Activated CD4-positive, CD25-positive, alpha-beta regulatory T cell treated with anti-CD3 and anti-CD28 coated beads, Interleukin-2, amount 50 U/mL, for 16 hours (primary cell): ENCODE measurements at places on chromosomes 6 and 20.

- DNase-seq: no peak
These were observed 90.8 kb upstream of the TNFAIP3 start for GRCh38 chr6:137776256-137776655.

GRCh38 chr20:19549896-19550295, 208.2 kb upstream of the RIN2 start:
- DNase-seq: no peak

DNA sequence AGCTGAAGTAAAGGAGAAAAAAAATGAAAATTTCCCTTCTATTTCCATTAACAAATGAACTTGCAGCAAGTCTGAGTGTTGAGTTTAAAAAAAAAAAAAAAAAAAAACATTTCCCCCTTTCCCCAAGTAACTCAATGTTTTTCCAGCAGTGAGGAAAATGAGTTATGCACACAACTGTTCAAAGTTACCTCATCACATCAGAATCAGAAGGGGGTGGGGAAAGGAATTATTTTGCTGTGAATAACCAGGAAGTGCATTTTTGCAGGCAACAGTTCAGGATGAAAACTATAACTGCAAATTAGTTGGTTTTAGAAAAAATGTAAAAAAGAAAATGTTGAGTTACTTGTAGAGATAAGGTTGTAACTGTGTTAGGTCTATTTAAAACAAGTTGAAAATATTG, 568.9 kb upstream of the CITED2 start:
- no peak for DNase-seq

DNA sequence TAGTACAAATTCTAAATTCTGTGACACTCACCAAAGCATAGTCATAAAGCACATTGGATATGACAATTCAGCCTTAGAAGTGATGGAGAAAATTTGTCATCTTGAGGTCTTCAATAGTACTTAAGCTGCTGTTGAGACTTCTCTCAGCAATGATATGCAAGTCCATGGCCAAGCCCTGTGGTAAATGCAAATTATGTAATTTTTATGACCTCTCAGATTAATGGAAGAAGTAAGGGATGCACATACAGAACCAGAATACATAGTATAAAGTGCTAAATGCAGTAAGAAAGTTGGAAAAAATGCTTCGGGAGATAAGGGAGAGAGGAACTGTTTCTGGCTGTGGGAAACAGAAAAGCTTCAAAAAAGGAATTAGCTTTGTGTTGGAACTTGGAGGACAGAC, 700.7 kb downstream of the RNF144B start:
- no peak for DNase-seq
